Chondrocyte (in vitro differentiated cells): ENCODE measurements at places on chromosomes 13 and 19. TPM values are rescaled to one million over a fixed set of nuclear protein-coding genes. Genes with fewer than 3 reads are reported as not detected.

ADGRE3 gene
- total RNA-seq, result not detected in 3 replicates

RFX1 gene
- total RNA-seq, result 9.1 to 9.4 TPM (median 9.4 TPM) in 3 replicates

ZNF256 gene
- total RNA-seq, result 4.6 to 7.7 TPM (median 5.1 TPM) in 3 replicates

CALR3 gene
- total RNA-seq, result not detected in 3 replicates

- no peak within 1 kb of the TSS for H3K27ac ChIP-seq
- peak within 1 kb of the TSS; percentile 72 for H3K4me3 ChIP-seq
- H3K36me3 ChIP-seq, result peaks cover 1% of the 10 kb centered on the region
- H3K27me3 ChIP-seq, result peaks cover 74% of the 10 kb centered on the region
- DNase-seq, result no peak
These were observed at the start of gene AMER2 for GRCh38 chr13:25171517-25172302. Gene AMER2, minus strand, starts transcription at chr13:25172288. Its CDS starts 669 bp downstream, at chr13:25171619.

IL12RB1 gene
- total RNA-seq, result not detected in 3 replicates

ZNF790 gene
- total RNA-seq, result 8.1 to 10.2 TPM (median 8.1 TPM) in 3 replicates

SULT2B1 gene
- 0.22 TPM in 1 of 3 replicates, not detected in the others for total RNA-seq

ZNF723 gene
- not detected in 3 replicates for total RNA-seq

- peaks cover 56% of the 10 kb centered on the region for H3K4me1 ChIP-seq
- no peaks in the 10 kb centered on the region for H3K27me3 ChIP-seq
- no peak for DNase-seq
- no peak overlapping the region for H3K4me3 ChIP-seq
- peak overlapping the region; percentile 78 for H3K27ac ChIP-seq
- peaks cover 31% of the 10 kb centered on the region for H3K36me3 ChIP-seq
These were observed 2.3 kb downstream of the RAD23A start for GRCh38 chr19:12947702-12948611.

- H3K36me3 ChIP-seq, result no peaks in the 10 kb centered on the region
- no peak for DNase-seq
These were observed 44.7 kb upstream of the LATS2 start for GRCh38 chr13:21106089-21106488.

- H3K27me3 ChIP-seq, result no peaks in the 10 kb centered on the region
- no peaks in the 10 kb centered on the region for H3K36me3 ChIP-seq
- H3K4me3 ChIP-seq, result no peak overlapping the region
- peak overlapping the region; percentile 96 for H3K27ac ChIP-seq
- peaks cover 52% of the 10 kb centered on the region for H3K4me1 ChIP-seq
These were observed 75.2 kb upstream of the UBL3 start for GRCh38 chr13:29925457-29926097.

- H3K4me3 ChIP-seq, result no peak overlapping the region
- H3K36me3 ChIP-seq, result peaks cover 21% of the 10 kb centered on the region
- H3K4me1 ChIP-seq, result peaks cover 67% of the 10 kb centered on the region
- H3K27me3 ChIP-seq, result no peaks in the 10 kb centered on the region
- no peak for DNase-seq
These were observed 11.1 kb downstream of the LMO7 start for GRCh38 chr13:75647126-75647784.

TDRD12 gene
- 0.22 to 0.33 TPM in 2 of 3 replicates, not detected in the other for total RNA-seq

GRCh38 chr13:51802631-51803418, 1.1 kb downstream of the DHRS12 start:
- H3K4me1 ChIP-seq, result peaks cover 38% of the 10 kb centered on the region
- H3K36me3 ChIP-seq, result no peaks in the 10 kb centered on the region
- DNase-seq, result no peak
- H3K27me3 ChIP-seq, result no peaks in the 10 kb centered on the region

- peaks cover 1% of the 10 kb centered on the region for H3K36me3 ChIP-seq
- no peak for DNase-seq
- H3K4me3 ChIP-seq, result no peak overlapping the region
- no peak overlapping the region for H3K27ac ChIP-seq
These were observed 36.9 kb upstream of the USP12 start for GRCh38 chr13:27208514-27208913.

FAM124A gene
- total RNA-seq, result 1.0 to 2.4 TPM (median 2.3 TPM) in 3 replicates

GRCh38 chr13:73090116-73090822, 31.5 kb downstream of the KLF5 start:
- peak overlapping the region; percentile 36 for H3K27ac ChIP-seq
- H3K36me3 ChIP-seq, result no peaks in the 10 kb centered on the region
- H3K4me3 ChIP-seq, result no peak overlapping the region
- DNase-seq, result no peak
- H3K4me1 ChIP-seq, result peaks cover 5% of the 10 kb centered on the region

DNA sequence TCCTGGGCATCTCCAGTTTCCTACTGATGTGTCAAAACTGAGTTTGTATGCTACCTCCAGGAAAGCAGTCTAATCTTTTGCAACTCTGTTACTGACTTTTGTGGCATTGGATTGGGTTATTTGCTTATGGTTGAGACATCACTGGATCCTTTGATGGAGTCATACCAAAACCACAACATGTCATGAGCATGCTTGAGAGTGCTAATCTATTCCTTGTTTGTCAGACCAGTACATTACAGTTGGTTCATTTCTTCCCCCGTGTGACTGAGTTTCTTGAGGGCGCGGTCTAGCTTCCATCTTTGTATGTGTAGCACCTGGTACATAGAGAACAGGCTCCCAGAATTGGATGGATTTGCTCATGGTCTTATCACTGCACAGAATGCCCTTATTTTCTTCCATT, 43.2 kb downstream of the SUGT1 start:
- no peak overlapping the region for H3K27ac ChIP-seq
- peaks cover 10% of the 10 kb centered on the region for H3K36me3 ChIP-seq
- H3K4me3 ChIP-seq, result no peak overlapping the region
- no peak for DNase-seq
- H3K4me1 ChIP-seq, result no peaks in the 10 kb centered on the region
- no peaks in the 10 kb centered on the region for H3K27me3 ChIP-seq

DNA sequence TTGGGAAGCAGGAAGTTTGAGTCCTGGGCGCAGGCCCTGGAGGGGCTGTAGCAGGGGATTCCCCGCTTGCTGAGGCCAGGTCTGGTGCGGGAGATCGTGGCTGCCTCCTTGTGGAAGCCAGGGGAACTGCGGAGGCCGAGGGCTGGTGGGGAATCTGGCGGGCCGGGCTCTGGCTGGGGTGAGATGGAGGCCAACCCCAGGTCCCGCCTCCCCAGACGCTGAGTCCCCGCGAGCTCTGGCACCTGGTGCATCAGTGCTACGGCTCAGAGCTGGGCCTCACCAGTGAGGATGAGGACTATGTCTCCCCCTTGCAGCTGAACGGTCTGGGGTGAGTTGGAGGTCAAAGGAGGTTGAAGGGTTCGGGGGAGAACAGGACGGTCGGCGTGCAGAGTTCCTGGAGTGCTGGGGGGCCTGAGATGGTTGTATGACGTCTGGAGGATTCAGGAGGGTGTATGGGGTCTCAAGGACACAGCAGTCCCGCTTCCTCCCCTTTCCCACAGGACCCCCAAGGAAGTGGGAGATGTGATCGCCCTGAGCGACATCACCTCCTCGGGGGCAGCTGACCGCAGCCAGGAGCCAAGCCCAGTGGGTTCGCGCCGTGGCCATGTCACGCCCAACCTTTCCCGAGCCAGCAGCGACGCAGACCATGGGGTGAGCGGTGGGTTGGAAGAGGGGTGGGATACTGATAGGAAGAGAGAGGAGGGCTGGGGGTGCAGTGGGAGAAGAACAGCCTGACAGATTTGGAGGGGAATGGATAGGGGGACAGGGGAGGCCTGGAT, 13.1 kb downstream of the GRAMD1A start:
- no peak overlapping the region for H3K4me3 ChIP-seq
- peaks cover 24% of the 10 kb centered on the region for H3K36me3 ChIP-seq
- no peak for DNase-seq
- H3K4me1 ChIP-seq, result no peaks in the 10 kb centered on the region
- no peak overlapping the region for H3K27ac ChIP-seq

DNA sequence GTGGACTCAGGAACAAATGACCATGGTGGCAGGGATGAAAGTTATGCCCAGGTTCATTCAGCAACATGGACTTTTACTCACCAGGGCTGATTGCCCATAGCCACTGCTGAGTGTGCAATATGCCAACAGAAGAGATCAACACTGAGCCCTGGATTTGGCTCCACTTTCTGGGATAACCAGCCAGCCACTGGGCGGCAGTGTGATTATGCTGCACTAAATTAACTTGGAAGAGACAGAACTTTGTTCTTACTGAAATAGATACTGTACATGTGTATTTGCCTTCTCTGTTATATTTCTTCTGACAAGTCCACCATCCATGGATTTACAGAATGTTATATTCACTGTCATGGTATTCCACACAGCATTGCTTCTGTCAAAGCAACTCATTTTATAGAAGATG, 257.4 kb downstream of the TDRD3 start:
- no peak overlapping the region for H3K4me3 ChIP-seq
- no peaks in the 10 kb centered on the region for H3K4me1 ChIP-seq
- DNase-seq, result no peak
- H3K36me3 ChIP-seq, result peaks cover 2% of the 10 kb centered on the region
- H3K27me3 ChIP-seq, result peaks cover 15% of the 10 kb centered on the region
- H3K27ac ChIP-seq, result no peak overlapping the region

SH2D3A gene
- 0.41 to 0.52 TPM in 2 of 3 replicates, not detected in the other for total RNA-seq
